ENCODE measurements at places on chromosomes 13 and 19.

DNA sequence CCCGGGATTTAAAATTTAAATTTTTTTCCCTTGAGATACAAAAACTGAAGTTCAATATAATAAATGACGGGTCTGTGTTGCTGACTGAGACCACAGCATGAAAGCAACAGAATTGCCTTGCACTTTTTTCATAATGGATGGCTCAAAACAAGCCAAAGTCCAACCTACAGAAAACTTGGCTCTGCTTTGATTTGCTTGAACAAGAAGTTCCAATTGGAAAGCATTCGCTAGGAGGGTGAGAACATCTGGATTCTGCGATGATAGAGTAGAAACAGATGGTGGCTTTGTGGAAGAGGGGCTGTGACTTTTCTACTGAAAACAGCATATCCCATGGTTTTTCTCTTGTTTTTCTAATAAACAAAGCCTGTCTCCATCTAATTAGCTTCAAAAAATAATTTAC, 46.4 kb downstream of the THSD1 start:
- no peak overlapping the region for H3K4me3 ChIP-seq
- H3K36me3 ChIP-seq, result no peaks in the 10 kb centered on the region
- no peak for DNase-seq
- H3K27ac ChIP-seq, result no peak overlapping the region
- no peaks in the 10 kb centered on the region for H3K4me1 ChIP-seq
- no peaks in the 10 kb centered on the region for H3K27me3 ChIP-seq

DNA sequence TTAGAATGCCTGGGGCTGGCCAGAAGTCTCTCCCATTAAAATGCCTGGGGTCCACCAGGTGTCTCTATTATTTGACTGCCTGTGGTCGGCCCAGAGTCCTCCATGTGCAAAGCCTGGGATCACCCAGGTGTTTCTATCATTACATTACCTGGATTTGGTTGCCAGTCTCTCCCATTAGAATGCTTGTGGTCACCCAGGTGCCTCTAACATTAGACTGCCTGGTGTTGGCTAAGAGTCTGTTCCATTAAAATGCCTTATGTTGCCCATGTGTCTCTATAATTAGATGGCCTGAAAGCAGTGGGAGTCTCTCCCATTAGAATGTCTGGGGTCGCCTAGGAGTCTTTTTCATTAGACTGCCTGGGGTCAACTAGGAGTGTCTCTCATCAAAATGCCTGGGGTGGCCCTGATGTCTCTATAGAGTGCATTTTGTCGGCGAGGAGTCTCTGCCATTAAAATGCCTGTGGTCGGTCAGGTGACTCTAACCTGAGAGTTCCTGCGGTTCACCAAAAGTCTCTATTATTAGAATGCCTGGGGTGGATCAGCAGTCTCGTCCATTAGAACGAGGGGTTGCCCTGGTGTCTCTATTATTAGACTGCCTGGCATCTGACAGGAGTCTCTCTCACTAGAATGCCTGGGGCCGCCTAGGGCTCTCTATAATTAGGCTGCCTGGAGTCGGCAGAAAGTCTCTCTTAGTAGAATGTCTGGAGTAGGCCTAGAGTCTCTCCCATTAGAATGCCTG, 1540.5 kb downstream of the UQCRFS1 start:
- H3K36me3 ChIP-seq, result no peaks in the 10 kb centered on the region
- DNase-seq, result no peak
- H3K27ac ChIP-seq, result no peak overlapping the region
- no peak overlapping the region for H3K4me3 ChIP-seq
- no peaks in the 10 kb centered on the region for H3K4me1 ChIP-seq
- no peaks in the 10 kb centered on the region for H3K27me3 ChIP-seq

DNA sequence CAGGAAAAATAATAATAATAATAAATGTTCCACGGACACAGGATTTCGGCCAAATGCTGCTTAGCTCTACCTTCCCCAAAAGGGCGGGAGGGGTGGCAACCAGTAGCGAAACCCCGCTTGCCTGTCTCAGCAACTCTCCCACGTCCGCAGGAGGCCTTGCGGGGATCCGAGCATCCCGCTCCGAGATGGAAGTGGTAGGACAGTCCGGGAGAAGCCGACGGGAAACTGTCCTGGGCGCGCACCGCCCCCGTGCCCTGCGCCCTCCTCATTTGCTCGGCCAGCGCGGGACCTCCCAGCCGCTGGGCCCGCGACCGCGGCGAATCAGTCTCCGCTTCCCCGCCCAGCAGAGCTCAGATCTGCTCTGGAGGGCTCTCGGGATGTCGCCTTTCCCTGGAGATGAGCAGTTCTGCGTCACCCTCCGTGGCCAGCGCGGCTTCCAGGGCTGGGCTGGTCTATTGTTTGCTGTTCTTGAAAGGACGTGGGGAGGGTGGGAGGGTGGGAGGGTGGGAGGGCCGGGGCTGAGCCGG, 48.9 kb upstream of the PABPC3 start:
- no peak overlapping the region for H3K27ac ChIP-seq
- no peaks in the 10 kb centered on the region for H3K36me3 ChIP-seq
- H3K4me1 ChIP-seq, result no peaks in the 10 kb centered on the region

- DNase-seq, result no peak
- H3K36me3 ChIP-seq, result no peaks in the 10 kb centered on the region
- H3K27me3 ChIP-seq, result no peaks in the 10 kb centered on the region
Measured at GRCh38 chr19:31146015-31146414, 203.2 kb downstream of the TSHZ3 start.

DNA sequence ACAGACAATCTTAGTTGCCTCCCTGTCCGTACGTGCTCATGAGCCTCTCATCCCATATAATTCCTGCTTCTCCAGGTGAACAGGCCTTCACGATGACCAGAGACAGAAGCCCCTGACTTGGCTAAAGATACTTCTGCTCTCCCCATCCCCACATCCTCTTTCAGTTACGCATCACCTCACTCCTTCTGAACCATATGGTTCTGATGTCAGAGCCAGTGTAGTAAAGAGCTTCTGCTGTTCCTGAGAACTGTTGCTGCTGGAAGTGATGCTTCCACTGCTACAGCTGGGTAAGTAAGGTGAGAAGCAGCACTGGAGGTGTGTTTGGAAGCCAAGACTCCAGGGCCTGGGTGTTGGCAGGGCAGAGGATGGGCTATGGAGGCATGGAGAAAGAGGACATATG, 12.9 kb downstream of the SIGLECL1 start:
- no peak overlapping the region for H3K4me3 ChIP-seq
- DNase-seq, result no peak
- H3K4me1 ChIP-seq, result no peaks in the 10 kb centered on the region
- no peak overlapping the region for H3K27ac ChIP-seq
- no peaks in the 10 kb centered on the region for H3K36me3 ChIP-seq

DNA sequence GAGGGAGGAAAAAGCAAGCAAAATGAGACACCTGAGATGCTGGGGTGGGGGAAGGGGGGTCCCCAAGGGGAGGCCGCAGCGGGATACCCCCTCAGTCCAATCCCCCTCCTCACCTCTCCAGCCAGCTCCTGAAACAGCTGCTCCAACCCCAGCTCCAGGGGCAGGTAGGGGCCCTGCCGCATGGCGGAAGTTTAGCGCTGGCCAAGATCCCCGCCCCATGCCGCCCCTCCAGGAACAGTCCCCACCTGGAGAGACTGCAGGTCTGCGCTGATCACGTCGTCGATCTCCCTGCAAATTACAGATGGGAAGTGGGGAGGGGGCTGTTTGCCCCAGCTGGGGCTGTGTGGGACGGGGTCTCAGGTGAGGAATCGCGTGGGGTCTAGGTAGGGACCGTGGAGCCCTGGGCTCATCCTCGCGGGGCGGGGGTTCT, 9.0 kb downstream of the CAPN12 start:
- peak; percentile 54 for DNase-seq
- peaks cover 2% of the 10 kb centered on the region for H3K36me3 ChIP-seq
- H3K27ac ChIP-seq, result peak overlapping the region; percentile 68
- H3K4me1 ChIP-seq, result no peaks in the 10 kb centered on the region
- H3K4me3 ChIP-seq, result peak overlapping the region; percentile 30
- no peaks in the 10 kb centered on the region for H3K27me3 ChIP-seq
